ENCODE measurements at places on chromosomes 7 and 10. TPM values are rescaled to one million over a fixed set of nuclear protein-coding genes. Genes with fewer than 3 reads are reported as not detected.

DNA sequence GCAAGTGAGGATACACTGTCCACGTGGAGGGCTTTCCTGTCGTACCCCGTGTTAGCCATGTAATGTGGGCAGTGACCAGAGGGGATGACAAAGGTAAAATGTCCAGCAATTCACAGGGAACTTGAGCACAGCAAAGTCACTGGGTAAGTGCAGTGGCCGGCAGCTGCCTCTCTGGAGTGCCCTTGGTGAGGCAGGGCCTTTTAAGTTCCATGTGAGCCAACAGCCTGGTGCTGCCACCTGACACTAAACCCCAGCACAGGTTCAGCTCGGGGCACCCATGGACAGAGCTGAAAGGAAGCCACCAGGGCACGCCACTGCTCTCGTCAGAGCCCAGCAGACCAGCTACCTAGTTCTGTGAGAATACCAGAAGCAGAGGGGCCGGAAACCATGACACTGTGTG lies 168.3 kb downstream of the PRKAG2 start:
- H3K4me3 ChIP-seq: no peak overlapping the region
- no peak for DNase-seq
- H3K27ac ChIP-seq: no peak overlapping the region
- H3K36me3 ChIP-seq: no peaks in the 10 kb centered on the region
- no peaks in the 10 kb centered on the region for H3K27me3 ChIP-seq

Gene DGKB
- under 0.01 TPM for total RNA-seq

Gene SCART1
- total RNA-seq: 0.28 TPM

DNA sequence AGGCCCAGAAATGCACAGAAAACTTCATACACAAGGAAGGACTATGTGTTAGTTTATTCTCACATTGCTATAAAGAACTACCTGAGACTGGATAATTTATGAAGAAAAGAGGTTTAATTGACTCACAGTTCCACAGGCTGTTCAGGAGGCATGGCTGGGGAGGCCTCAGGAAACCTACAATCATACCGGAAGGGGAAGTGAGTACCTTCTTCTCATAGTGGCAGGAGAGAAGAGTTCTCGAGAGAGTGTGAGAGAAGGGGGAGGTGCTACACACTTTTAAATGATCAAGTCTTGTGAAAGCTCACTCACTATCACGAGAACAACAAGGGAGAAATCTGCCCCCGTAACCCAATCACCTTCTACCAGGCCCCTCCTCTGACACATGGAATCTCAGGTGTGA lies 16.8 kb upstream of the RAMP3 start:
- no peaks in the 10 kb centered on the region for H3K36me3 ChIP-seq
- no peaks in the 10 kb centered on the region for H3K4me1 ChIP-seq
- no peak overlapping the region for H3K4me3 ChIP-seq
- no peak for DNase-seq
- H3K27ac ChIP-seq: no peak overlapping the region
- H3K27me3 ChIP-seq: peaks cover 27% of the 10 kb centered on the region

Gene NODAL
- not detected for total RNA-seq

Gene TFR2
- under 0.01 TPM for total RNA-seq

GRCh38 chr10:61986382-61986781 lies 84.9 kb downstream of the ARID5B start:
- no peak overlapping the region for H3K27ac ChIP-seq
- DNase-seq: no peak
- H3K36me3 ChIP-seq: peaks cover 10% of the 10 kb centered on the region
- H3K27me3 ChIP-seq: no peaks in the 10 kb centered on the region
- peaks cover 7% of the 10 kb centered on the region for H3K4me1 ChIP-seq
